ENCODE measurements at places on chromosomes 2 and 18.

DNA sequence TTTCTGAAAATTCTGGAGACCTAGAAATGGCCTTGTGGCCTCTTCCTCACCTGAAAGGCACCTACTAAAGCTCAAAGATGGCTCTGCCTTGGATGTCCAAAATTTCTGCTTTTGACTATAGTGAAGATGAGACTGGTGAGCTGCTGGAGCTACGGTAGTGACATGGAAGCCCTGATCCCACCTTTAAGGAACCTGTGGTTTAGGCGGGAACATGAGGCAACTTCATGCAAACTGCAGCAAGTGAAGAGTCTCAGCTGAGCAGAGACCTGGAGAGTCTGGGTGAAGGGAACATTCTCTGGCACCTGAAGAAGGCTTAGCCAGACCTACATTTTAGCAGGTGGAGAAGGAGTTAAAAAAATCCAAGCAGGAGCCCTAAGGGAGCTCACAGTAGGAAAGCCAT lies 40.0 kb downstream of the GORASP2 start:
- DNase-seq, result no peak

- no peak for DNase-seq
Measured at GRCh38 chr2:200373231-200373630, 66.7 kb downstream of the SPATS2L start.

- no peak for DNase-seq
Measured at GRCh38 chr2:196609806-196610205, 29.7 kb upstream of the CCDC150 start.

- DNase-seq, result no peak
Measured at GRCh38 chr2:160397530-160397865, 96.1 kb downstream of the RBMS1 start.

- no peak for DNase-seq
Measured at GRCh38 chr18:77896586-77897252, 647.1 kb downstream of the GALR1 start.
